ENCODE measurements at places on chromosomes 13 and 19.

GRCh38 chr13:104837756-104838155, 1697.7 kb downstream of the EFNB2 start:
- no peak for DNase-seq

GRCh38 chr13:75829830-75830229, 193.7 kb downstream of the LMO7 start:
- DNase-seq = no peak

GRCh38 chr13:46405457-46405856, 18.4 kb upstream of the RUBCNL start:
- DNase-seq = no peak

DNA sequence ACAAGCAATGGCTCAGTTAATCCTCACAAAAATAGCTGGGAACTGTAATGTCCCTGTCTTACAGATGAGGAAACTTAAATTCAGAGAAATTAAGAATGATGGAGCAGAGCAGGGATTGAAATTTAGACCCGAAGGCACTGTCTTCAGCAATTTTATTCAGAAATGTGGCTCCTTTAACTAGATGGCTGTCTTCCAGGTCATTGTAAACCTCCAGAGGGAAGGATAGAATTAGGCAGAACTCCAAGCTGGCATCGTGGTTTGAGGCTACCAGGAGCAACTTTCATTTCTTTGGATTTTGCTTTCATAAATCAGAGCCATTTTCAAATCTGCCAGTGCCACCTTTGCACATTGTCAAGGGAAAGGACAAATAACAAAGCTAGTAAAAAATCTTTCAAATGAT, 339.0 kb downstream of the DCT start:
- DNase-seq = no peak

DNA sequence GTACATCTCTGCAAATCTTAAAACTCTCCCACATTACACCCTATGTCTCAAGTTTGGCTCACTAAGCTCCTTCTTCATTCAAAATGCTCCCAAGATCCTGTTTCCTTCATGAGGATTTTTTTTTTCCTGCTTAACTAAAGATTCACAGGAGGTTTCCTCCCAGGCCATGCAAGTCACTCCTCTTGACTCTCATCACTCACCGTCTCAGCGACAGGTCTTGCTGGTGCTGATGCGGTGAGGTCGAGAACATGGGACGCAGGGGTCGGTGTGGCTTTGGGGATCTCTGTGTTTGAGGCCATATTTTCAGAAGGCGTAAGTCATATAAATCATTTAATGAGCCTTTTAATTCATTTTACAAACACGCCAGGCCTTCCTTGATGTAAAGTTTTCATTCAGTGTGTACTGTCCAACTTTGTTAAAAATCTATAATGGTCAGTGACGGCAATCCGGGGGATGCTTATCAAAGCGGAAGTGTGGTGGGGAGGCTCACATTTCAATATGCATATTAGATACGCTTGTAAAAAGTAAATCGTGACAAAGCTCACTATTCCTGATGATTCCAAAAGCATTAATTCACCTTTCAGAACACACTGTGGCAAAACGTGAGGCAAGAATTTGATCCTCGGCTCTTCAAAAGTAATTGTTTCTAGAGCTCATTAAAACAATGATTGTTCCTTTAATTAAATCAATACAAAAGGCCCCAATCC, 20.4 kb downstream of the EFNB2 start:
- no peak for DNase-seq

- no peak for DNase-seq
Measured at GRCh38 chr13:88675347-88675996, 1004.3 kb downstream of the SLITRK5 start.

DNA sequence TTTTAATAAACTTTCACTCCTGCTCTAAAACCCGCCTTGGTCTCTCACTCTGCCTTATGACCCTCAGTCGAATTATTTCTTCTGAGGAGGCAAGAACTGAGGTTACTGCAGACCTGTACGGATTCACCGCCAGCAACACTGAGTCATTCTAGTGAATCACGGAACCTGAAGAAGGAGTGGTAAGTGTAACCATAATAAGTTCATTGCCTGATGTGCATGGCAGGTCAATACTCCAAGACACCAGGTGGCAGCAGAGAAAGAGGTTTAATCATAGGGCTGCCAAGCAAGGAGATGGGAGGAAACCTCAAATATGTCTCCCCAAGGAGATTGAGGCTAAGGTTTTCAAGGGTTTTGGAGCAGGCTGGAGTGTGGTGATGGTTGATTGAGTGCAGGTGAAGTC, 204.3 kb upstream of the IPO5 start:
- DNase-seq = no peak

DNA sequence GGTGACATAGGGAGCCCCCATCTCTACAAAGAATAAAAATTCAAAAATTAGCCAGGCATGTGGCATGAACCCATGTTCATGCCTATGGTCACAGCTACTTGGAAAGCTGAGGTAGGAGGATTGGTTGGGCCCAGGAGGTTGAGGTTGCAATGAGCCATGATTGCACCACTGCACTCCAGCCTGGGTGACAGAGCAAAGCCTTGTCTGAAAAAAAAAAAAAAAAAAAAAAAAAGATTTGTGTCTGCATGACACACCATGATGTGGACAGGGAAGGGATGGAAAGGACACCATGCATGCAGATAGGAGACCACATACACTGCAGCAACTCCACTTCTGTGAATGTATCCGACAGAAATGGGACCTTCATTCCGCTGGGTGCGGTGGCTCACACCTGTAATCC, 34.0 kb upstream of the HOMER3 start:
- DNase-seq = no peak

DNA sequence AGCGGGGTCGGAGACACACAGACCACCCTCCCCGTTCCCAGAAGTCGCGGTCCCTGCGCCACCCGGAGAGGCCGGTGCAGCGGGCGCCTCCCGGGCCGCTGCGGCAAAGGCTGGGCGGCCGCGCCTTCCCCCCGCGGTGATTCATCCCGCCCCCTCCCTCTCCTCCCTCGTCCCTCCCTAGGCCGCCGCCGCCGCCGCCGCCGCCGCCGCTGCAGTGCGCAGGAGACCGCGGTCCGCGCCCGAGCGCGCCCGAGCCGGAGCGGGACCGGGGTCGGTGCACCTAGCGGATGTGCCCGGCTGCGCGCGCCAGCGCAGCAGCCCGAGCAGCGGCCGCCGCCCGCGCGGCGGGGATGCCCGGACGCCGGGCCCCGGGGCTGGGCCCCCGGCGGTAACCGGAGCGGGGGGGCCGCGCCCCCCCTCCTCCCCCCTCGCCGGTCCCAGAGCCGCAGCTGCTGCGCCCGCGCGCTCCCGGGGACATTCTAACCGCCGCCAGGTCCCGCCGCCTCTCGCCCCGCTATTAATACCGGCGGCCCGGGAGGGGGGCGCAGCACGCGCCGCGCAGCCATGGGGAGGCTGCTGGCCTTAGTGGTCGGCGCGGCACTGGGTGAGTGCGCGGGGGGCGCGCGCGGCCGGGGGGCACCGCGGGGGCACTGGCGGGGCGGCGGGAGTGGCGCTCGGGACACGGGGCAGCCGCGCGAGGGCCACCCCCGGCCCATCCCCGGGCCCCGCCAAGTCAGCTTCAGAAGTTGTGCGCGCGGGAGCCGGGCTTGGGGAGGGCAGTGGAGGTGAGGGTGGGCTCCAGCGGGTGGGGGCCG, at the start of gene SCN1B:
TSS of gene SCN1B (plus strand) at position 214 of the 815 bp plus-strand sequence. CDS start at position 565, 351 bp downstream.
- peak; percentile 70 for DNase-seq

DNA sequence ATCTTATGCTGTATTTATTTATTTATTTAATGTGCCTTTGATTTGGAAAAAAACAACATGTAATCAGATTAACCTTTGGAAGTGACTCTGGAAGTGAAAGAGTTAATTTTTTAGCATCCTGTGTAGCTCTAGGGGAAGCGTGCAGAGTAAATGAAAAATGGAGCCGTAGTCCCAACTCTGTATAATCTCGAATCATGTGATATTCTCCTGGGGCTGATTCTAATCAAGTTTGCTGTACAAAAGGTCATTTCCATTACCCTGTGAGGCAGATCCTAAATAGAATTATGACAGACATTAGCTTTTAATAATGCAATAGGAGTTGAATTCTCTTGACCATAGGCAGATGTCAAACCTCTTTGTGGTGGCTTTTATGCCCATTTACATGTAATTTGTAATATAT, 238.6 kb upstream of the CSNK1A1L start:
- DNase-seq = no peak

GRCh38 chr13:99250982-99251825, 7.0 kb downstream of the GPR18 start:
- no peak for DNase-seq

DNA sequence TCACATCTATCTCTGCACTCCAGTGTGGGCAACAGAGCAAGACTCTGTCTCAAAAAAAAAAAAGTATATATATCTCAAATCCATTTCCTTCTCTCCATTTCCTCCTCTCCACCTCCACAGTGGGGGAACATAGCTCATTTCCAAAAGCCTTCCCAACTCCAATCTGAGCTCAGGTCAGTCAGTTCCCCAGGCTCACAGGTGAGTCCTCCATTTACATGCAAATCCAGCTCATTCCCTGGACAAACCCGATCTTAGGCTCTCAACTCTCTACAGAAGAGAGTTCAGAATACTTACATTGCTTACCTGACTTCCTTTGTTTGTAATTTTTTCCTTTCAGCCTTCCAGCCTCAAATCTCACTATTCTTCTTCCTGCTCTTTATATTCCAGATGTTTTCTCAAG, 518.3 kb downstream of the GPC6 start:
- no peak for DNase-seq

GRCh38 chr13:110230661-110231347, 76.2 kb downstream of the COL4A1 start:
- DNase-seq = no peak

GRCh38 chr19:13119627-13120026, 1.6 kb downstream of the NACC1 start:
- DNase-seq = no peak

- no peak for DNase-seq
Measured at GRCh38 chr13:38044067-38044466, 174.5 kb upstream of the TRPC4 start.

DNA sequence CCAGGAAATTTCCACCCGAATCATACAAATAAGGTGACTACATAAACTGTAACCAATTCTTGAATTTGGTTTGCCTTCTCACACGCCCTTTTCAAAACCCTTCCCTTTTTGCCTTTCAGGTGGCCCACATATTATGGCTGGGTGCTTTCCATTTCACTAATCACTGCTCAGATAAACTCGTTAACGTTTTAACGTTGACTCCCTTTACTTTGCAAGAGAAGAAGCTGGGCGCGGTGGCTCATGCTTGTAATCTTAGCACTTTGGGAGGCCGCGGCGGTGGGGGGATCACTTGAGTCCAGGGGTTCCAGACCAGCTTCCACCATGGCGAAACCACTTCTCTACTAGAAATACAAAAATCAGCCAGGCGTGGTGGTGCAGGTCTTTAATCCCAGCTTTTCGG, 19.8 kb upstream of the ZNF91 start:
- DNase-seq = no peak

GRCh38 chr19:11494634-11495285, 10.9 kb downstream of the ZNF653 start:
- no peak for DNase-seq

DNA sequence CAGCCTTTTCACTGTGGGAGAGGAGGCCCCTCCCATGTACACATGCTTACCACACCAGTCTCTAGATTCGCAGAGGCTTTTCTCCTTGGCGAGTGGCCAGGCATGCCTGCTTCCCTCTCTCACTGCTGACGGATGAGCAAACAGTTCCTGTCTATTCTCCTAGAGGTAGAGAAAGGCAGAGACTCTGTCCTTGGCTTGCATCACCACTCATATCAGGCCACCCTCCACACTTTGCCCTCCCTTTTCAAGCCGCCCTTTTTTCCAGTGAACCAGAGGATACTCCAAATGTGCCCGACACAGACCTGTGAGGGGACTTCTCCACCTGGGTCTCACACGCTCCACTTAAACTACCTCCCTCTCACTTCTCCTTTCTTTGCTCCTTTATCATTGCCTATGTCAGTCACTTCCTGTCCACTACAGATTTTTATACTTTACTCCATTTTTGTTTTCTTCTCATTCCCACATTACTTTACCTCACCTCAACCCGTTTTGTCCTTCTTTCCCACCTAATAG, 284.6 kb downstream of the DNAJC15 start:
- DNase-seq = no peak

GRCh38 chr19:20367811-20368294, 197.7 kb downstream of the ZNF737 start:
- DNase-seq = no peak

DNA sequence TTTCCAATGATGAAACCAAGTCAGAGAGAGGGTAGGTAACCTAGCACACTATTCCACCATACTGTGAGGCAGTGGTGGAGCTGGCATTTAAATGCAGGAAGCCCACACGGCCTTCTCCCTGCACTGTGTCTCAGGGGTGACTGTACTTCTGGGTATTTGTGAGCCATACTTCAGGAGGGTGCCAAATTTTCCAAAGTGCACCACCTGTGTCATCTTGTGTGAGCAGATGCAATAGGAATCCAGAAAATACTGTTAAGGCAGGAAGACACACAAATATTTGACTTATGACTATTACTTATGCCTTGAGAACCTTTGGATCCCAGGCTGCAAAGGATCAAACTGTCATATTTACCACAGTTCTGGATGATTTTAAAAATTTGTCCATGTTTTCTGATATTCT, 17.3 kb downstream of the ZNF229 start:
- no peak for DNase-seq

GRCh38 chr13:86585835-86586234, 786.6 kb upstream of the SLITRK6 start:
- no peak for DNase-seq

DNA sequence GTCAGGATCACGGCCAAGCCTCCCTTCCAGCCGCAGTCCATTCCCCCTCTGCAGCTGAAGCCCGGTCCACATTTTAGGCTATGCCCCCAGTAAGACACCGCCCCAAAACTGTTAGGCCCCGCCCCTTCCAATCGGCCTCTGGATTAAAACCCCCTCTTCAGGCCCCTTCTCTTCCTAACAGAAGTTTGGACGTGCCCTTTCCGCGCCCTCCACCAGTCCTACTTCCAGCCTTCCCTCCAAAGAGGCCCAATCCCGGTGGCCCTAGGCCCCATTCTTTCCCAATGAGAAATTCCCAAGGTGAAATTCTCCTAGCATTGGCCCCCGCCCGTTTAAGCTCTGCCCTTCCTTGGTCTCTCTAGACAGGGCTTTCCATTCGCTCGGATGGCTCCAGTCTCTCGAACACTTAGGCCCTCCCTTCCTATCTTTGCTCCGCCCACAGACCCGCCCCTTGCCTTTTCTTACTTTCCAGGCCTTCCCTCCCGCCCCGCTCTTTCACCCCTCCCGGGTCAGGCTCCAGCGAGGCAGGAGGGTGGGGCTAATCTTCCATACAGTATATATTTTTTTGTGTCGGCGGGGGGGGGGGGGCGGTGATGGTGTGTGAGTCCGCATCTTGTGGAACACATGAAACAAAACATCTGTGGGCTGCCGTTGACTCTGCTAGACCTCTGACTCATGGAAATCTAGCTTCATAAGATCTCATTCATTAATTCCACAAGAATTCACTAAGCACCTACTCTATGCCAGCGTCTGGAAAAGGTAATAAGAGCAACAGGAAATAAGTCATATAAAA, 13.6 kb downstream of the LTBP4 start:
- DNase-seq = peak; percentile 97

- DNase-seq = no peak
Measured at GRCh38 chr13:113531041-113531873, 40.7 kb upstream of the DCUN1D2 start.

DNA sequence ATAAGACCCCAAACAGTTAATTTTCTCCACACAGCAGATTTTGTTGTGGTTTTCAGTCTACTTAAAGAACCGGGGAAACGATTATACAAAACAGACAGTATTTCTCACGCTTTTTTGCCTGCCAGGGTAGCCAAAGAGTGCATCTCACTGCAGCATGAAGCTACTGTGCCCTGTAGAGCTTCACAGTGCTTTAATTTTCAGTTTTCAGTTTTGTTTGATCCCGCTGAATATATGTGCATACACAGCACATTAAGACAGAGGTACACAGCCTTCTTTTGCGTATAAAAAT, 215.0 kb downstream of the TEX29 start:
- DNase-seq = no peak

Measured in stimulated activated CD4-positive, alpha-beta T cell treated with anti-CD3 and anti-CD28 coated beads, Interleukin-12 subunit alpha, Interleukin-12 subunit beta, amount 100 ng/mL, for 48 hours (primary cell).